ENCODE measurements at places on chromosomes 4 and X.

- DNase-seq = no peak
These were observed 231.2 kb upstream of the F9 start for GRCh38 chrX:139299309-139299708.

- no peak for DNase-seq
These were observed 708 bp downstream of the TMSB4X start for GRCh38 chrX:12975670-12975965.

GRCh38 chr4:99148550-99148949 is 4.5 kb upstream of the ADH4 start:
- no peak for DNase-seq

DNA sequence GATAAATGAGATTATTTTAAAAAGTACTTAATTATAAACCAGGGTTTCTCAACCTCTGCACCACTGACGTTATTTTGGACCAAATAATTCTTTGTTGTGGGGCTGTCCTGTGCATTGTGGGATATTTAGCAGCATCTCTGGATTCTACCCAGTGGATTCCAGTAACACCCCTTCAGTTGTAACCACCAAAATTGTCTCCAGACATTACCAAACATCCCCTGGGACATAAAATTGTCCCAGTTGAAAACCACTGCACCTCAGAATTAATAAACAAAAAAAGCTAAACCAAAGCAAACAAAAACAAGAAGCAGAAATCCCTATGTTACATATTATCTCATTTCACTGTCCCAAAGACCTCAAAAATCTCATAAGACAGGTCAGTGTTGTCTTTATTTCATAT is 54.2 kb upstream of the GIMD1 start:
- no peak for DNase-seq

- DNase-seq = no peak
These were observed 266.6 kb upstream of the GPC4 start for GRCh38 chrX:133681897-133682296.

DNA sequence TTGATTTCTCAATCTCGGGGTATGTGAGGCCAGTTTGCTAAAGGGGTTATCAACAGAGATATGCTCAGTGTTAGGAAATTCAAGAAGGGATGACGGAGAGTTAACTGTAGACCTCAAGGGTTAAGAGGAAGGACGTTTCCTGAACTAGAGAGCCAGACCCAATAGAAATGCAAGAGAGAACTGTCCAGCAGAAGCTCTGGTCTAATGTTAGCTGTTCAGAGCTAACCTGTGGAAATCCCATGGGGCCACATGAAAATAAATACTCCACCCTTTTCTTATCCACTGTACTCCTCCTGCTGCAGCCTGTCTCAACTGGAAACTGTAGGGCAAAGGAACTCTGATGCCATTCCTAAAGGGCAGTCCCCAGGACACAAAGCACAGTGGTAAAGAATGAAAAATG is 274.3 kb downstream of the DMD start:
- DNase-seq = no peak

DNA sequence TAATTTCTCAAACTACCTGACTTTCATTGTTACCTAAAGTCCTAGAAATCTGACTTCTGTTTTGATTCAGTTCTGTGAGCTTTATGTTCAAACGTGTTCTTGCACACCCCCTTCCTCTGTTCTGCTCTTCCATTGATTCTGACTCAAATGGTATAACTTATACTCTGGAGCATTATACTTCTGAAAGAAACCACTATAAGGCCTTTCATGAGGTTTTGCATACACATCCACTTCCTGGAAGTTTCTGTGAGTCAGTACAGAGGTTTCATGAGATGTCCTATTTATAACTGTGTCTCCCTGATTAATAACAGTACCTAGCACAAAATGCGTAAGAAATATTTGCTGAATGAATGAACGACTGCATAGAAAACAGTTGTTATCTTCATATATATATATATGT is 540.2 kb upstream of the CT83 start:
- no peak for DNase-seq
